Smooth muscle cell of bladder (primary cell): ENCODE measurements at places on chromosomes 16 and 17. TPM values are rescaled to one million over a fixed set of nuclear protein-coding genes. Genes with fewer than 3 reads are reported as not detected.

Gene SECTM1
- 15.6 and 19.3 TPM in 2 replicates for total RNA-seq

Gene CSNK1D
- total RNA-seq: 40.1 and 46.3 TPM in 2 replicates

Gene VMP1
- total RNA-seq: 163 and 175 TPM in 2 replicates

Gene PPP1R27
- total RNA-seq: not detected in 2 replicates

Gene SLC6A2
- not detected in 2 replicates for total RNA-seq

Gene SP6
- total RNA-seq: under 0.01 TPM in 2 replicates

Gene KRTAP1-5
- total RNA-seq: 0.57 and 0.83 TPM in 2 replicates
